ENCODE measurements at places on chromosomes 6 and 20. TPM values are rescaled to one million over a fixed set of nuclear protein-coding genes. Genes with fewer than 3 reads are reported as not detected.

Gene GPX5
- 0.31 TPM for polyA plus RNA-seq

Gene CD93
- 166 TPM for polyA plus RNA-seq

GRCh38 chr20:51801823-51802123 lies 548 bp downstream of the SALL4 start:
- DNase-seq: no peak

Gene GJA1
- 108 TPM for polyA plus RNA-seq

DNA sequence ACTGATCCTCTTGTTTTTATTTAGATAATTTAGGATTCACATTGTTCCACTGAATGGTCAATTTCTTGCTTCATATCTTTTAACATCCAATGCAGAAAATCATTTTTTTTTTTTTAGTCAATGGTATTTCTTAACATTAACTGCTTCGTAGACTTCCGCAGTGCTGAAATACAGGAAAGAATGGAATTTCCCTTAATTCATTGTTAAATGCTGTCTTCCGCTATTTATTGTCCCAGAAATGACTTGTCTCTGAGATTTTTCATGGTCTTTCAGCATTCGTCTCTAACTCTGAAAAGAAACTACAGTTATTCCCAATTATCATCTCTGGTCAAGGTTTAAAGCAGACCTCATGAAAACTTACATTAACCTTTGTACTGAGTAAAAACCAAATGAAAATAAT lies 1029.1 kb upstream of the MANEA start:
- no peak for DNase-seq

DNA sequence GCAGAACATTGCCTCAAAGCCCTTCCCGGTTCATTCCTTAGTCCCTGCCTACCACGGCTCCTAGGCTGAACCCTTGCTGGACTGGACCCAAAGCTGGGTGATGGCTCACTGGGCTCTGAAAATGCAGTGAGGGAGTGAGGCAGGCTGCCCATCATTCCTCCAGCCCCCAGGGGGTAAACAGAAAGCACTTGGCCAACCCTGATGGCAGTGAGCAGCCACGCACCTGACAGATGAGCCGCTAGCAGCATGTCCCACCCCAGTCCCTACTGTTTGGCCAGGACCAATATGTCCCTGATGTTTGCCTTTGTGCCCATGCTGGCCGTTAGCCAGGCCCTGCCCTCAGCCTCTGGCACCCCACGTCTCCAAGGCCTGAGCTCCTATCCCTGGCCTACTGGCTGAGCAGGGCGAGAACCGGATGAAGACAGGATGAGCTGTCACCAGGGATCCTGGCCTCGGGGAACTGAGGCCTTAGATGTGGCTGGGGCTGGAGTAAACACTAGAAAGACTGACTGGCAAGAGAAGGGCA lies 19.4 kb upstream of the BAK1 start:
- no peak for DNase-seq

Gene PABPC1L
- 97.9 TPM for polyA plus RNA-seq

DNA sequence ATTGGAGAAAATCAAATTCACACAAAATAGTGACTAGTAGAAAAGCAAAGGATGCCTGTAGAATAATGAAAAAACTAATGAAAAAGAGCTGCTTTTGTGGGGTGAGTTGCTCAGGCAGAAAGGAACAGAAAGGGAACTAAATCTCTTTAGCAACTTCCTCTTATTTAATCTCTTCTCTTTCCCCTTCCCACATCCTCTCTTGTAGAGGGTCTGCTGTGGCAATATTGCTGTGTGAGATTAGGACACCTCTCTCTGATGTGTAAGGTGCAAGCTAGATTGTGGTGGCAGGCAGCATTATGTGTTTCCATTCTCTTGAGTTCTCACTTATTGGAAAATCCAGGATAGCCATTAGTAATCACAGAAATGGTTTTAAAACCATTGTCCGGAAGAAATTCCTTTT lies 49.7 kb downstream of the SYNE1 start:
- no peak for DNase-seq

GRCh38 chr6:98929498-98930060 lies 18.2 kb downstream of the FBXL4 start:
- no peak for DNase-seq

- no peak for DNase-seq
These were observed 8.1 kb upstream of the ID1 start for GRCh38 chr20:31596831-31597480.

GRCh38 chr20:3714092-3714491 lies 1.7 kb upstream of the SIGLEC1 start:
- no peak for DNase-seq

GRCh38 chr20:4546786-4547185 lies 174.9 kb upstream of the PRND start:
- DNase-seq: no peak

Data from left lung (tissue), 14 donors.